ENCODE measurements at places on chromosomes 3 and 15.

DNA sequence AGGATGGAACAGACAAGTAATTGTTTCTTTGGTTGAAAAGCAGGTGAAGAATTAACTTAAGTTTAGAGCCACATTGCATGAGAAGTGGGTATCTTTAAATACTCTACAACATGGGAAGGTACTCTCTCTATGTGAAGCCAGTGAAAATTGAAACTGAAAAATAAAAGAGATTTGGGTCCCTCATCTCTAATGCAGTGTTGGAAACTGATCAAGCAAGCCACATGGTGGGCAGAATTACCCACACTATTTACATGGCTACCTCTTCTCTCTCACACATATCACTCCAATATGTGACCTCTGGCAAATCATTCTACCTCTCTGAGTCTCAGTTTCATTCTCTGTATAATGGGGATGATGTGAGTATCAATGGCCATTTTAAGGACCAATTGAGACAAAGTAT lies 339.0 kb downstream of the IL5RA start:
- no peak for DNase-seq

DNA sequence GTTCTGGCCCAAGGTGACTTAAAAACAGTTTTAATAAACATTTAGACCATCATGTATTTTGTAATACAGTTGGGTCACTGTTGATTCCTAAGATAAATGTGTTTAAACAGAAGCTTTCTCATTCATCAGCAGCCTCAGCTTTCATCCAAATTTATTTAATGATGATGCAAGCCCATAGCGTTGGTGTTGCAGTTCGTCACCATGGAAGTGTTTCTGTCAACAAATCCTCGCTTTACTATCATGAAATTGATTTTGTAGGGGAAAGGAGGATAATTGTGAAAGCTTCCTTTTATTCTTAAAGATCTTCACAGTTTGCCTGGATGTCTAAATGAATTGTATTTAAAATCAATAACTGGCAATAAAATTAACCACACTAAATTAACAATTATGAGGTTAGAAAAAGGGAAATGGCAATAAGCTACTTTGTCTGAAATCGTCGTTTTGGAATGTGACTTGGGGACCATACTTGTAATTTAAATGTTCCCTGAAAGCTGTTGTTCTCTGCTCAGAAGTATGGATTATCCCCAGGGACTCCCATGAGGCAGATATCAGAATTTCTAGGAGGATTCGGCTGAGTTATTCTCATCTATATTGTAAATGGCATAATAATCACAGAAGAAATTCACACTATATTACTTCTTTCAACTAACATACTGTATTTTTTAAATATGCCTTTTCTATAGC lies 29.0 kb downstream of the CMSS1 start:
- DNase-seq: no peak

GRCh38 chr3:147356145-147356908 lies 50.0 kb downstream of the ZIC4 start:
- no peak for DNase-seq

DNA sequence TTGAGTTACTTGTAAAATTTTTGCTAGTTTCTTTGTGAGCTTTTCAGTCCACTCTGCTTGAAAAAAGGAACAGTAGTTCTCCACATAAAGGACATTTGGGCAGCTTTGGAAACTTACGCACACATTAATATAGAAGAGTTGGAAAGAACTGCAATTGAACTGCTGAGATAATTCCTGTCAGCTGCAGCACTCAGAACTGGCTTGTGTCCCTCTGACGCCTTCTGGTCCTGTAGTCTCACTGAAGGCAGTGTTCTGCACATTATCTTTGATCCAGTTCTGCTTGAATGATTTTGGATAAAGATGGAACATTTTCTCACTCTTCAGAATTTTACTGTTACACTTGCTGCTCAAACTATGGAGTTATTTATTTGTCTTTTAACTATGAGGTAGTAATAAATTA lies 901.9 kb downstream of the OTOL1 start:
- DNase-seq: no peak

- DNase-seq: no peak
Measured at GRCh38 chr15:43915631-43916325, 89.0 kb downstream of the WDR76 start.

GRCh38 chr3:66377800-66378199 lies 123.0 kb downstream of the LRIG1 start:
- DNase-seq: no peak

- DNase-seq: no peak
Measured at GRCh38 chr15:65286069-65286703, 497 bp downstream of the PARP16 start.

- no peak for DNase-seq
Measured at GRCh38 chr15:90241343-90242192, 7.6 kb downstream of the GDPGP1 start.

DNA sequence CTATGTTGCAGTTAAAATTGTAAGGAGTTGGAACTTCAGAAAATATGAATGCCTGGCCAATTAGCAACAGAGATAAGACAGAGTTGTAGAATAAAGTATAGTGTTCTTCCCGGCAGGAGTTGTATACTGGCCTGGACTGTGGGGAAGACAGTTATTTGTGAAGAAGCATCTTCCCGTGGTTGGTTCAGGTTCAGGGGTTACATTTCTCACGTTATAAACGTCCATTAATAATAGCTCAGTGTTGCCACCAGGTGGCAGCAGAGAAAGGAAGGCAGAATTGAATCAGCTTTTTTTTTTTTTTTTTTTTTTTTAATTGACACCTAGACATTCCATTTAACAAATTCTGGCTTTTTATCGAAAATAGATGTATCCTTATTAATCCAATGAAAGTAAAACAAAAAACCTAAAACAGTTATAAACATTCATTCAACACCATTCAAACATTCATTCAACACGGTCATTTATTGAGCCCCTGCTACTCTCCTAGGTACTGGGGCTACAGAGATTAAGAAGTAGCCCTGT lies 66.4 kb upstream of the NR2E3 start:
- DNase-seq: peak; percentile 59

GRCh38 chr15:63981596-63982320 lies 64.5 kb downstream of the DAPK2 start:
- no peak for DNase-seq

DNA sequence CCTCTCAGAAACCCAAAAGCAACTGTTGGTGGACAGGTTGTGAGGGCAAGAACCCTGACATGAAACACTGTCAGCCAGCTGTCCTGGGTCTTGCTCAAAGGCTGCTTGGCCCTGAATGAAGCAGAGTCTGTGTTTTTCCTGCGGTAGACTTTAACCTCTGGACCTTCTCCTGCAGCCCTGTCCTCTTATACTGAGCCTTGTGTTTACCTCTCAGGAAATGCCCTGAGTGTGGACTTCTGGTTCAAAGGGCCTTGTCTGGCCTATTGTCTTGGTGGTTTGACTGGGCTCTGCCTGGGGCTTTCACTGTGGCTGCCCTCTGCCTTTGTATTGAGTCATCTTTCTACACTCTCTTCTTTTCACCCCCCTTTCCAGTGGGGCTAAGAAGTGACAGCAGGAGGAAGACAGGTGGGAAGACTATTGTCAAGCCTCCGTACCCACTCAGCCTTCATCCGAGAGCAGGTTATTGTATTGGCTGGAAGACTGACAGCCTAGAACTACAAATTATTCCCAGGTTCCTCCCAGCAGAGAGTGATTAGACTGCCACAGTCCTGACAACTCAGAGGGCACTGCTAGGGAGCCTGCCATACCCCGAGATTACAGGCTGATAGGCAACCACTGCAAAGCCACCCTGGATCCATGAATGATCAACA lies 3.5 kb downstream of the SEC13 start:
- DNase-seq: no peak

GRCh38 chr3:172885704-172886103 lies 135.2 kb downstream of the ECT2 start:
- DNase-seq: no peak

DNA sequence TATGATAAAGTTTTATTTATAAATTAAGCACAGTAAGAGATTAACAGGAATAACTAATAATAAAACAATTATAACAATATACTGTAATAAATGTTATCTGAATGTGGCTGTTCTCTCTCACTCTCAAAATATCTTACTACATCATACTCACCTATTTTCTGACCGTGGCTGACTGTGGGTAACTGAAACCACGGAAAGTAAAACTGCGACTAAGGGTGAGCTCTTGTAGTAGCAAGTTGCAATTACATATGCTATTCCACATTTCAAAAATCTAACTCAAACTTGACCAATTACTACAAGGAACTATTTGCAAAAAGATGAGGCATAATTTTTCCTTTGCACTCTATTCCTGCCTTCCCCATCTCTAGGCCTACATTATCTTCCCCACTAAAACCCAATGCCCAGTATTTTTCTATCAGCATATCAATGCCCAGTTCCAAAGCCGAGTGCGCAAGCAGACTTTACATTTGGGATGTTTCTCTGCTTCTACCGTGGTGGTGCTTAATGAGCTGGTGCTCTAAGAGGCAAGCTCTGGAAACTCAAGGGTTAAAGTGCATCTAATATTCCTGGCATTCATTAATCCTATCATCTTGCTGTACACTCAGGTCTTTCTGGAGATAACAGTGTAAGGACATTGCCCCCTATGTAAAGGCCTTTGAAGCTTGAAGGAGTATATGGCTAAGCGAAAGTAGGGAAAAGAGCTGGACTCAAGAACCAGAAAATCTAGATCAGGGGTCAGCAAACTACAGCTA lies 6.7 kb downstream of the PCYT1A start:
- no peak for DNase-seq

DNA sequence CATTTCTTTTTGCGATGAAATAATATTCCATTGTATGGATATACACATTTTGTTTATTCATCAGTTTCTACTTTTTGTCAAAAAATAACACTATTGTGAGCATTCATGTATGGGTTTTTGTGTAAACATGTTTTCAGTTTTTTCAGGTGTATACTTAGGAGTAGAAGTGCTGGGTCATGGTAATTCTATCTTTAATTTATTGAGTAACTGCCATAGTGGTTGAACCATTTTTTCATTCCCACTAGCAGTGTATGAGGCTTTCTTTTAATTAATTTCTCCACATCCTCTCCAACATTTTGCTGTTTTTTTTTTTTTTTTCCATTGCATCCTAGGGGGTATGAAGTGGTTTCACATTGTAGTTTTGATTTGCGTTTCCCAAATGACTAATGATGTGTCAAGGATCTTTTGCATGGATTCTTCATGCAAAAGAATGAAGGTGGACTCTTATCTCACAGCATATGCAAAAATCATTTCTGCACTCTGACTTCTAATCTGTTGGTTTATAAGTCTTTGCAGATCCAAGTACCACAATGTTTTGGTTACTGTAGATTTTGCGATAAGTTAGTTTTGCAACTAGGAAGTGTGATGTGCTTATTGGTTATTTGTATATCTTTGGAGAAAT lies 12.6 kb downstream of the ATP2C1 start:
- DNase-seq: no peak

DNA sequence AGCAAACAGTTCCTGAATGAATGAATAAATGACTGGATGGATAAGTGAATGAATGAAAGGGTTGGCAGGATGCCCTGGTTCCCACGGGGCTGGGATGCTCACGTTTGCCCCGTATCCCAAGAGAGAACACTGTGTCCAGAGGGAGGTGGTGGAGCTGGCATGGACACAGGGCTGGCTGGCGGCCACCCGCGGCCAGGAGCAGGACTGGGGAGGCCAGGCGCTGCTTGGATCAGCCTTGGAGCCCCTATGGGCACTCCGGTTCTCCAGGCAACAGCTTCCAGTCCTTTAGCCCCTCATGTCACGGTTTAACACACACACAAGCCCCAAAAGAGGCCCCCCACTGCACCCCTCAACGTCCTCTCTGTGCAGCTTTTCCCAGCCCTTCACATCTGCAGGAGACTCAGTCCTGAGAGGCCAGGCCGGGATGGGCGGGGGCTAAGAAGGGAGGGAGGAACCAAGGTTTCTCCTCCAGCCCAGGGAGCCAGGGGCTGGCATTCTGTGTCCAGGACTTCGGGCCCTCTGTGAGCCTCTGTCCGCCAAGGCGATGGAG lies 86.0 kb upstream of the ALDH1L1 start:
- no peak for DNase-seq

DNA sequence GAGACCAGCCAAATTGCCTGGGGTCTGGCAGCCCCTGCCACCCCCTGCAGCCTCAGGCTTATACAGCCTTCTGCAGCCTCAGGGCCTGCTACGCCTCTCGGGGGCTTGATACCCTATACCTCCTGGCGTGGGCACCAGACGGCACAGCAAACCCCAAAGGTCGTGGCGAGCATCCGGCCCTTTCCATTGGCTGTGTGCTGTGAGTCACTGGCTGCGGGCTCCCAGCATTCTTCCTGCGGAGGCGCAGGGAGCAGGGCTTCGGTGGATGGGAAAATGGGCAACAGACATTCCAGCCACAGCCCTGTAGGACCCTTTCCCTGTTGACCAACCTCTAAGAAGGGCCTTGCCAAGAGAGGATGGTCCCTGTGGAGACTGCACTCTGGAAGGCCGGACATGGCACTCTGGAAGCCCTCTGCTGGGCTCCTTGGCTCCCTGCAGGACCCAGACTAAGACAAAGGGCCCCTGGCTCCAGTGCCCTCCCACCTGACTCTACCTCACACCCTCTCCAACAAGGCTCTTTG lies 59.6 kb downstream of the ITGA11 start:
- DNase-seq: no peak

GRCh38 chr3:36688815-36689214 lies 75.5 kb downstream of the DCLK3 start:
- no peak for DNase-seq

DNA sequence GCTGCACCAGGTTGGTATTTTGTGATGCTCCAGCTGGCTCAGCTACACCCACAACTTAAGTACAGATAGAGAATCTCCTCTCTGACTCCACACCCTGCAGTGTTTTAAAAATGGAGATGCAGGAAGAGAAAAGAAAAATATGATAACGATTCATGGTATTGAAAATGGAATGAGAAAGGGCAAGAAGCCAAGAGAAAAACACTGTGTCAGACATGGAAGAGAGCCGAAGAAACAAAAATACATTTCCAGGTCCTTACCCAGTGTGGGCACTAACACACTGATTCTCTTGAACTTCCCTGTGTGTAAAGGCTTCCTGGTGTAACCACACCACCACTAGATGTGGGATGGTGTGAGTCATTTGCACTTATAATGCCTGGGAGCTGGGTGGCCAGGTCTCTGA lies 93.1 kb downstream of the GMPS start:
- DNase-seq: no peak

DNA sequence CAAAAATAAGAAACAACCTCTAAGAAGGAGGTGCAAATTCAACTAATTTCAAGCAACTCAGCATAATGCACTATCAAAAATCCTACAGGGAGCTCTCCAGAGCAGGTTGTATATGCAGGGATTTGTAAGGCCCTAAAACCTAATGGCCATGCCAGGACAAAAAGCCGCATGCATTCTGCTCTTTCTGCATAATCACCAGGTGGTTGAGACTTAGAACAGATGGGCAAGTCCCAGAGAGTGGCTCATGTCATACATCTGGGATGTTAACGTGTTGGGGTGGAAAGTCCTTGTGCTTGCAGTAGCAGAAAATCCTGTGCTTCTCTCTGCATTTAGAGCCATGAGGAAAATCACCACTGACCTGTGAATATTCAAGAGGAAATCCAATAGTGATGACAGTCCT lies 1002.9 kb downstream of the AGBL1 start:
- DNase-seq: no peak

DNA sequence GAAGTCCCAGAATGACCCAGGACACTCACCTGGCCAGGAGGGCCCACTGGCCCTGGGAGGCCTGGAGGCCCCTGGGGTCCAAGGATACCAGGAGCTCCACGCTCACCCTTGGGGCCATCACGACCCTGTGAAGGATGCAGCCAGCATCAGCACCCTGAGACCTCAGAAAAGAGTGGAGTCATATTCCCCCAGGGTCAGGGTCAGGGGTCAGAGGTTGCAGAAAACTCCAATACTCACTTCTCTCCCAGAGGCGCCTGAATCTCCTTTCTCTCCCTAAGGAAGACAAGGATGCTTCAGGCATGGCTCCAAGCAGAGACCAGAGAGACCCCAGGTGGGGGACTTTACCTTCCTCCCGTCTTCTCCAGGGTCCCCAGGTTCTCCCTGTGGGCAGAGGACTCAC lies 13.1 kb upstream of the UCN2 start:
- DNase-seq: no peak

- DNase-seq: peak; percentile 51
Measured at GRCh38 chr3:184259878-184260723, 1.3 kb downstream of the CAMK2N2 start.

All from activated CD4-positive, CD25-positive, alpha-beta regulatory T cell treated with anti-CD3 and anti-CD28 coated beads, Interleukin-2, amount 50 U/mL, for 72 hours (primary cell).